ENCODE measurements at places on chromosomes 3 and 15.

- no peak for DNase-seq
Measured at GRCh38 chr15:89496155-89497098, at the start of gene RHCG. RHCG (minus strand) TSS chr15:89496583; CDS start chr15:89496544, 39 bp downstream.

DNA sequence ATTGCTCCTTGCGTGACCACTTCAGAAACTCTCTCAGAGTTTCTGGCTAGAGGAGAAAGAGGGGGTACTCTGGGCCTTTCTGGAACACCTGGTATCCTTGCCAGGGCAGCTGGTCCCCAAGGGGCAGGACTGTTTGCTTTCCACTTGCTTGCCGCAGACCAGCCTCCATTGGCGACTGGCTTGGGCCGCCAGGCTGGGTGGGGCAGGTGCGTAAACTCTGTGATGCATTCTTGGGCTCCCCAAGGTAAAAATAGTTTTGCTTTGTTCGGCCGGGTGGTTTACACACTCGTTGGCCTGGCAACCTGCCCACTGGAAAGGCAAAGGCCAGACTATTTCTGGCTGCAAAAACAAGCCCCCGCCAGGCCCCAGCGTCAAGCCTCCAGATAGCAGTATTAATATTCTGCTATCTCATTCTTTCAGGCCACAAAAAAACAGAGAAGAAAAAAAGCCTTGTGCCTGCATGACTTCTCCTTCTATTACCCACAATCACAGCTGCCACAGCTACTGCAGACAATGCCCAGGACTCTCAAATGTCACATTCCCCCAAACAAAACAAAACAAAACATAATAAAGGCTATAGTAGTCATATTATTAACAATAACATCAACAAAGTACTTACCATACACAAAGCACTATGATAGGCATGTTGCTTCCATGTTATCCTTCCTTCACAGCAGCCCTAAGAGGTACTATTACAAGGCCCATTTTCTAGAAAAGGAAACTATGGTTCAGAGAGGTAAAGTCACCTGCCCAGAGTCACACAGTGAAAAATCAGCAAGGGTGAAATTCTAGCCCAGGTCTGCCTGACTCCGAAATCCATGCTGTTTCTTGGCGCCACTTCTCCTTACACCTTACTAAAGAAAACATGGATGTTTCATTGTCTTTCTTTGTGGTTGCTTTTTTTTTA lies 14.0 kb upstream of the SSUH2 start:
- no peak for DNase-seq

DNA sequence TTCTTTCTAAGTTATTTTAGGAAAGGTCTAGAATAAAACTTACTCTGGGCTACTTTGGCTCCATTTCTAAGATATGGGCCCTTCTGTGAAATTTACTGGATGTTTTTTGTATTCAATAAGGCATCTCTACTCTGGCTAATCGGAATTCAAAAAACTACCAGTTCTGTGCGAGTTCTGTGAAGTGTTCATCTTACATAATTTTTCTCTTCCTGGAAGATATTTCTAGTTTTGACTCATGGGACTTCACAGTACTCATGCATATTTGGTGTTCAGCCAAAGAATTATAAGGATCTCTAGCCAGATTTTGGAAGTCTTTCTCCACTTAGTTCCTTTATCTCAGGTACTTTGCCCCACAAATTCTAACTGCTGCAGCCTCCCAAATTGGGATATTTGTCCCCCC lies 46.4 kb upstream of the MBNL1 start:
- DNase-seq = no peak

GRCh38 chr3:169861871-169862270 lies 7.9 kb downstream of the LRRC31 start:
- no peak for DNase-seq

DNA sequence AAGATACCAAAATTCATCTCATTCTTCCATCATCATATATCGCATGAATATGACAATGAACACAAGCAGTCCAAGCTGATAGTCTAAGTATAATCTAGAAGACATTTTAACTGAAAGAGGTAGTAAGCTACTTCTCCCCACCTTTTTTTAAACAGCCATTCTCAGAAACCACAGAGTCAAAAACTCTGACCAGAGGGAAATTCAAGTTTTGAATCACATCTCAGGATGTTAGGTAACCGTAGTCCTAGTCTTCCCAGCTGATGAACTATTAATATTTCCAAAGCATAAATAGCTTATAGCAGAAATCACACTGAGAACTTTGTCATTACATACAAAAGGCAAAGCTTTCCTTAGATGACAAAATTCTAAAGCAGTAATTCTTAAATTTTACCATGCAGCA lies 25.8 kb downstream of the NPTN start:
- no peak for DNase-seq

- no peak for DNase-seq
Measured at GRCh38 chr3:150068440-150069153, 97.9 kb upstream of the PFN2 start.

DNA sequence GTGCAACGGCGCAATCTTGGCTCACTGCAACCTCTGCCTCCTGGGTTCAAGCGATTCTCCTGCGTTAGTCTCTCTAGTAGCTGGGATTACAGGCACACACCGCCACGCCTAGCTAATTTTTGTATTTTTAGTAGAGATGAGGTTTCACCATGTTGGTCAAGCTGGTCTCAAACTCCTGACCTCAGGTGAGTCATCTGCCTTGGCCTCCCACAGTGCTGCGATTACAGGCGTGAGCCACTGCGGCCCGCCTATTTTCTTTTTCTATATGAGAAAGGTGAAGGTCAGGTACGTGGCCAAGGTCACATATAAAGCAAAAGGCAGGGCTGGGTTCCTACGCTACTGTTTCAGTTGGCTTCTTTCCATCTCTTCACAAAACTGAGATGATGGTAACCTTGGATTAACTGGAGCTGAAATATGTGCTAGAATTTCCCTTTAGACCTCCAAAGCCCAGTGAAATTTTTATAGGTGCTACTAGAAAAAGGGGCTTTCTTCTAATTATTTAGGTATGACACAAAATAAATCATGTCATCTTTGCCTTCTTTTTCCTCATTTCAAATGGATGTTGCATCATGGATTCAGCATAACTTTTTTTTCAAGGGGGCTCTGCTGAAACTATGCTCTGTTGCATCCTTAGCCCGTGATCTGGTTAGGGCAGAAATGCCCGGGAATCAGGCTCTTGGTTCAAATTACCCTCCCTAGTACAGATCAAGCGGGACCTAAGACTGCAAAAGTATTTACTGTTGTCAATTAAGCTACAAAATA lies 68.5 kb downstream of the MYO1E start:
- no peak for DNase-seq

DNA sequence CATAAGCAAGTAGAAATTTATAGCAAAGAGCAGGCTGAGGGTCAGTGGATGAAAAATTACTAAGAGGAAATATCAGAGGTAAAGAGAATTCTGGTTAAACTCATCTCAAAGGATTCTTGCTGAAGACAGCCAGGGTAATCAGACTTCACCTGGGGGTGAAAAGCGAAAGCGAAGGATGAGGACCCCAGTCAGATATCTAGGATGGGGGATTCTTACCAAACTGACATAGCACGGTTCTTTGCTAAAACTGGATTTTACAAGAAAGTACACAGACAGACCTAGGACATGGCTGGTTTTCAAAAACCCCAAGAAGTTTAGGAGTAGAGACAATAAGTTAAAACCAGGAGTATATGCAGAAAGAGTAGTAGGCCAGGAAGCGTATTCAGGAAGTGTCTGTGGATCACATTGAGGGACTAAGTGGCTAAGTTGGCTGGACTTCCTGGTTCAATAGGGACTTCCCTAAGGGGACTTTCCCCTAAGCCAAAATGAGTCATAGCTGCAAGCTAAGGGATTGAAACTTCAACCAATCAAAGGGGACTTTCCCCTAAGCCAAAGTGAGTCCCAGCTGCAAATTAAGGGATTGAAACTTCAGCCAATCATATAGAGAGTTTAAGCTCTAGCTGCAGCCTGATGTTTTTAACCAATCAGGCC lies 2.4 kb upstream of the CFAP91 start:
- DNase-seq = no peak

DNA sequence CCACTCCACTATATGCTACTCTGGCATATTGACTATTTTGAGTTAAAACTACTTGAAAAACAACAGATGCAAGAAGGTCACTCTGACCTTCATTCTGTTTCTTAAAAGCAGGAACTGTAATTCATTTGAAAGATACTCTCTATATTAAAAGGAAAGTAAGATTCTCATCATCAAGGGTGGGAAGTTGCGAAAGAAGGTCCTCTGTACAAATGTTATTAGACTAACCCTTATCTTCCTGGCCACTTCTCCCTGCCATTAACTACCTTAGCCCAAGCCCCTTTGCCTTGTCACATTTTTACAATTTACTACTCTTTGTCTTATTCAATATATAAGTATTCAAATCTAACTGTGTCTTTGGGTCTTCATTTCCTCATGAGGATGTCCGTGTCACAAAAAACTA lies 16.1 kb downstream of the SIDT1 start:
- DNase-seq = no peak

- no peak for DNase-seq
Measured at GRCh38 chr3:133054586-133054985, 16.4 kb downstream of the TMEM108 start.

DNA sequence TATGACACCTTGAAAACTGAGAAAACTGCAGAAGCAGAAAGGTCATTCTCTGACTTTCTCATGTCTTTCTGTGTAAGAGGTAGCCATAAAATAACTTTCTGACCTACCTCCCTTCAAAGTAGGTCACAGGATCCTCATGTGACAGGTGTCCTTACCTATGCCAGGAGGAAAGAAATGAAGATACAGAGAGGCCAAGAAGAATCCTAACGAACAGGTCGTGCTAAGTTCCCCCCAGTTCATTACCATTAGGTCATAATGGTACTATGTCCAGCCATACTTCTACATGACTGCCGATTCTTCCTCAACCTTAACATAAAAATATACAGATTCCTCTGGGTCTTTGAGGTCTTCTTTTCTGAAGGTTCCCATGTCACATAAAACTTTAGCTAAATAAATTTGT lies 118.6 kb downstream of the FOXB1 start:
- no peak for DNase-seq

GRCh38 chr15:73313861-73314260 lies 54.9 kb downstream of the HCN4 start:
- no peak for DNase-seq

GRCh38 chr3:66703501-66703900 lies 202.7 kb upstream of the LRIG1 start:
- no peak for DNase-seq

DNA sequence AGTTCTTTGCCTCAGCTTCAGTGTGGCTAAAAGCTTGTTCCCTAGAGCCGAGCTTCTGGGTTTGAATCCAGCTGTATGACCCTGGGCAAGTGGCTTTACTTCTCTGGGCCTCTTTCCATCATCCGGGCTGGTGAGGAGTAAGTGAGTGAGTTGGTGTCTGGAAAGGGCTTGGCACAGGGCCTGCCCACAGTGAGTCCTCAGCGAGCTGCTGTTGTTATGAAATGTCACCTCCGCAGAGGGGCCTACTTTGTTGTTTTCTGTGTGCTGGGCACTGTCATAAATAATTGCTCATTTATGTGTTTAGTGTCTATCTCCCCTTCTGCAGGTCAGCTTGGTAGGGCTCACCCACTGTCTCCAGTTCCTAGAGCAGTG lies 31.7 kb downstream of the SLC6A6 start:
- DNase-seq = no peak

DNA sequence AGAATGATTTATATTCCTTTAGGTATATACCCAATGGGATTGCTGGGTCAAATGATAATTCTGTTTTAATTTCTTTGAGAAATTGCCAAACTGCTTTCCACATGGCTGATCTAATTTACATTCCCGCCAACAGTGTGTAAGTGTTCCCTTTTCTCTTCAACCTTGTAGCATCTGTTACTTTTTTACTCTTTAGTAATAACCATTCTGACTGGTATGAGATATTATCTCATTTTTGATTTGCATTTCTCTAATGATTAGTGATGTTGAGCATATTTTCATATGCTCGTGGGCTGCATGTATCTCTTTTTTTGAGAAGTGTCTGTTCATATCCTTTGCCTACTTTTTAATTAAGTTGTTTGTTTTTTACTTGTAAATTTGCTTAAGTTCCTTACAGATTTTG lies 1264.2 kb downstream of the OTOL1 start:
- DNase-seq = no peak

Data from stimulated activated CD4-positive, alpha-beta T cell treated with anti-CD3 and anti-CD28 coated beads, Interleukin-12 subunit alpha, Interleukin-12 subunit beta, amount 100 ng/mL, for 48 hours (primary cell).